ENCODE measurements at places on chromosomes 5 and 9. TPM values are rescaled to one million over a fixed set of nuclear protein-coding genes. Genes with fewer than 3 reads are reported as not detected.

EDIL3 gene
- not detected for total RNA-seq

ADAMTS16 gene
- total RNA-seq: not detected

- DNase-seq: no peak
Observed at GRCh38 chr9:94874316-94874715, 147.8 kb downstream of the AOPEP start.

ADAMTS13 gene
- total RNA-seq: 3.0 TPM

- no peak for DNase-seq
Observed at GRCh38 chr5:59955241-59955640, 61.7 kb upstream of the PDE4D start.

ARHGEF37 gene
- not detected for total RNA-seq

GRCh38 chr5:106014262-106014661 lies 1656.5 kb downstream of the EFNA5 start:
- DNase-seq: no peak

TAF1L gene
- 0.05 TPM for total RNA-seq

FOXD4L6 gene
- total RNA-seq: not detected

IER5L gene
- 1.4 TPM for total RNA-seq

- no peak for DNase-seq
Observed at GRCh38 chr9:85521371-85522197, 220.2 kb downstream of the AGTPBP1 start.

WWC1 gene
- 0.66 TPM for total RNA-seq

PCDHB9 gene
- total RNA-seq: not detected

GABBR2 gene
- not detected for total RNA-seq

- DNase-seq: no peak
Observed at GRCh38 chr9:106799152-106799551, 63.8 kb upstream of the ZNF462 start.

C9orf78 gene
- total RNA-seq: 97.9 TPM
